ENCODE measurements at places on chromosomes 7 and 10.

DNA sequence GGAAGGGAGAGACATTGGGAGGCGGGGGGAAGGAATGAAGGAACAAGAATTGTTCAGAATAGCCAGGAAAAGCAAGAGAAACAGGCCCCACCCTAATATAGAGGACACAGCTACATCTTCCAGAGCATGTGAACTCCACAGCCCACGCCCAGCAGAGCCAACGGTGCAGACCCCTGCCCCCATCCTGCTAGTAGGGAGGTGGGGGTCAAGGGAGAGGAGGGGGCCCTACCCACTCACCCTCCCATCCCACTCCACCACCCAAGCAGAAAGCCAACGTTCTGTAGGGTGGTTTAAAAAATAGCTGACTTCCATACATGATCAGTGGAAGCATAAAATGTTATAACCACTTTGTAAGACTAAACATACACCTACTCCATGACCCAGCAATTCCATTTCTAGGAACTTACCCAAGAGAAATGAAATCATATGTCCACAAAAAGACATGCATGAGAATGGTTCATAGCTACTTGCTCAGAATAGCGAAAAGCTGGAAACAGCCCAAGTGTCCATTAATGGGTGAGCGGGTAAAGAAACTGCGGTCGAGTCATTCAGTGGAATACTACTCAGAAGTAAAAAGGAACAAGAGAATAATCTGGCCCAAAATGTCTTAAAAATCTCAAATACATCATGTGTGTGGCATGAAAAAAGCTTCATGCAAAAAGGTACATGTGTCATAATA, 31.8 kb downstream of the CTBP2 start:
- DNase-seq = no peak

- no peak for DNase-seq
Observed at GRCh38 chr10:98463016-98463415, 16.3 kb upstream of the HPS1 start.

GRCh38 chr7:158074896-158075632, 512.6 kb downstream of the PTPRN2 start:
- DNase-seq = no peak

DNA sequence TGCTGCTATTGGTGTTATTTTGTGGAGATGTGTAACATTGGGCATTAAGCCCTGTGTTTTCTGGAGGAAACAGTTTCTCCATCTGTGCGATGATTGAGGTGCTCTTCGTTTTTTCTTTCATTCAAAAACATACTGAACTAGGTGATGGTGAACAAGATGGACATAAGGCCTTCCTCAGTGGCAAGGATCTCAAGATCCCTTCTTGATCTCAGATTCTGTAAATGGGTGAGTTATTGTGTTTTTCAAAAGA, 759 bp upstream of the ELAPOR2 start:
- no peak for DNase-seq

GRCh38 chr10:123061865-123062264, 53.1 kb downstream of the ACADSB start:
- no peak for DNase-seq

- DNase-seq = no peak
Observed at GRCh38 chr7:140691376-140692045, 5.0 kb upstream of the NDUFB2 start.

DNA sequence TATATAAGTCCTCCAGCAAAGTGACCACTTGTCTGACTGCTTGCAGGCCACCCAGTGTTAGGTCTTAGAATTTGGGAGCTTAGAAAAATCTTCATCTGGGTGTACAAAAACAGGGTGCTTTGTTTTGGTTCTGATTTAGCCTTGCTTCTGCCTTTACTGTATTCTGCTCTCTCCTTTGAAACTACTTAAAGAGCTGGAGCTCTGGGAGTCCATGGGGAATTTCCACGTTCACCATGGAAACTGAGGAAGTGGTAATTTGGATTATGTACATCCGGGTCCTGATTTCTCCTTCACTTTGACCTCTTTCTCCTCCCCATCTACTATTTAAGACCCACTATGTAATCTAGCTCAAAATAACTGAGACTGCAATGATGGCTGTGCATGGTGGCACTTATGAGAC, 103.0 kb downstream of the JAZF1 start:
- no peak for DNase-seq

- DNase-seq = no peak
Observed at GRCh38 chr7:38563741-38564140, 67.4 kb downstream of the AMPH start.

GRCh38 chr10:12594448-12594944, 245.1 kb downstream of the CAMK1D start:
- DNase-seq = no peak

GRCh38 chr7:79454361-79454960, 994 bp upstream of the MAGI2 start:
- no peak for DNase-seq

DNA sequence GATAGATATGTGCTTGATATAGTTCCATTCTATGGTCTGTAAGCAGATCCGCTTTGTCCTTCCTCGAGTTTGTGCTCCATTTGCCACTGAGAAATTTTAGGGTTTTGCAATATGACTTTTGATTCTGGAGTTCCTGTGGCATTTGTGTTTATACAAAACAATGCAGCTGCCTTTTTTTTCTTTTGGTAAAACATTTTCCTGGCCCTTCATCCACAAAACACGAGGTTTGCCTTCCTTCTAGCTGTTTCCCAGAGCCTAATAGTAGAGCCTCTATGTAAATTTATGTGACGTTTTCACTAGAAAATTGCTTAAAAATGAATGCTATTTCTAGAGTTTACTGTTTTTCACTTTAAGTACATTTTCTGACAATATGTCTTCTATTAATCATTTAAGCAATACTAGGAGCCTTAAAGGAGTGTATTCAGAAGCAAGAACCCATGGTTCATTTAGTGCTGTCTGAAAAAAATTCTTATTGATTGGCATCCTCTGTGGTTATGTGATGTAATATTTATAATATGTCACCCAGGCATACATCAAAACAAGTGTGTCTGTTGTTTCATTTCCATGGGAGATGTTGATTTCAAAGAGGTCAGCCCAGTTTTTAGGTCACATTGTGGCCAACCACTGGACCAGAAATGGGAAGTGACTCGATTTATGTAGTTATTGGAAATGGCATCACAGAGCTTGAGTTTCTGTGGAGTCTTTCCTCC, 618.3 kb downstream of the LRMDA start:
- DNase-seq = no peak

- no peak for DNase-seq
Observed at GRCh38 chr7:101545441-101546190, 83.5 kb downstream of the MYL10 start.

DNA sequence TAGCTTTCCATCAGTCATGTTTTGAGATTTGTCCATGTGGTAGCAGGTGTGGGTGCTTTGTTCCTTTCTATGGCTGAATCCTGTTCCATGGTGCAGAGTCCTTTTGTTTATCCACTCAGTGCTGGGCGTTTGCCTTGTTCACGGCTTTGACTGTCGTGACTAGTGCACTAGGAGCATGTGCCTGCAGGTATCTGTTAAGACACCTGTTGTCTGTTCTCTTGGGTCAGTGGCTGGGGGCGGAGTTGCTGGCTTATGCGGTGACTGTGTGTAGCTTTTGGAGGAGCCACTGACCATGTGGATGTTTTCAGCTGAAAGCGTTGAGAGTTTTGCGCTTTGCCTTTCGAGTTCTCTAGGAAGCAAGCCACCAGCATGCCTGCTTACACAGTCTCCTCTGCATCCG, 573.1 kb upstream of the FOXK1 start:
- DNase-seq = no peak

DNA sequence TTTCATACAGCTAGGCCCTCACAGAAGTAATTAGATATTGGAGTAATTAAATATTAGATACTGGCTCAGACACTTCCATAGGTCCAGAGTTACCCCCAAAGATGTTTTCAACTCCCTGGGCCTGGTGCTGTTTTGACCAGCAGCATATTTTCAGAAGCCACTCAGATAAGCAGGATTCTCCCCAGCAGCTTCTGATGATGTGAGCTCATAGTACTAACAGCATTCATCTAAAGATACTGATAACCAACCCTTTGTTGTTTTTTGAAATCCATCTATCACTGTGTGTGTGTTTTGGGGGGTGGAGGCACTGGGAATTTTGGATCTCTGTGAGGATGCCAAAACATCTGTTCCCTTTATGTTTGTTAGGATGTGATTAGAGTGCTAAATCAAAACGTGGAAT, 52.7 kb downstream of the VPS50 start:
- DNase-seq = no peak

GRCh38 chr7:130393101-130393561, 12.8 kb downstream of the CPA1 start:
- no peak for DNase-seq

GRCh38 chr7:130823060-130823459, 89.1 kb upstream of the KLF14 start:
- DNase-seq = no peak

DNA sequence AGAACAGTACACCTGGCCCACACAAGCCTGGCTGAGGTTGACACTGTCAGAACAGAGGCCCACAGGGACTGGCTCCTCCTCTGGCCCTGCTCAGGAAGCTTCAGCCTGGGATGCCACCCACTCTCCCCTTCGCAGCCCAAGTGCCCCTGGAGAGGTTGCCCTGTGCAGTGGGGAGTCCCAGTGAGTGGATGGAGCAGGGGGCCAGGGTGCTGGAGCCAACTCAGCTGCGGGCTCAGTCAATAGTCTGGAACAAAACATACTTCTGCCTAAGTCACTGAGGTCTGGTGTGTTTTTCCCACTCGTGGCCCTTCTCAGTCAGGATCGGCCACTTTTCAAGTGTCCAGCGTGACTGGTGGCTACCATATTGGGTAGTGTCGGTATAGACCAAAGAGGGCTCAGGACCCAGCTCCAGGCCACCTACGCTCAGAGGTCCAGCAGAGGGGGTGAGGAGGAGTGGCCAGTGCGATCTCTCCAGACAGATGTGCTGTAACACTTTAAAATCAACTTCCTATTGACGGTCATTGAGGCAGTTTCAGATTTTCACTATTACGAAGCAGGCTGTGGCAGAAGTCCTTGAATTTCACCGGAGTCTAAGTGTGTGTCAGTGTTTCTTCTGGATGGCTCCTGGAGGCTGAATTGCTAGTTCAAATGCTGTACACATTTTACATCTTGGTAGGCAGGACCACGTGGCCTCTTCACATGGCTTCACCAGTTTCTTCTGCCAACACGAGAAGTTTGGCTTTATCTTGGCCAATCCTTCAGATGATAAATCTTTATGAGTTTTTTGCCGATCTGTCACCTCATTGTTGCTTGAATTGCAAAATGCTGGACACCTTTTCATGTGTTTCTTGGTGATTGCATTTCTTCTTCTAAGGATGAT, 994 bp upstream of the GCK start:
- no peak for DNase-seq

- no peak for DNase-seq
Observed at GRCh38 chr10:117499248-117500105, 43.1 kb upstream of the EMX2 start.
